ENCODE measurements at places on chromosomes 4 and X.

- DNase-seq = no peak
Measured at GRCh38 chr4:86822136-86822535, 27.0 kb downstream of the SLC10A6 start.

DNA sequence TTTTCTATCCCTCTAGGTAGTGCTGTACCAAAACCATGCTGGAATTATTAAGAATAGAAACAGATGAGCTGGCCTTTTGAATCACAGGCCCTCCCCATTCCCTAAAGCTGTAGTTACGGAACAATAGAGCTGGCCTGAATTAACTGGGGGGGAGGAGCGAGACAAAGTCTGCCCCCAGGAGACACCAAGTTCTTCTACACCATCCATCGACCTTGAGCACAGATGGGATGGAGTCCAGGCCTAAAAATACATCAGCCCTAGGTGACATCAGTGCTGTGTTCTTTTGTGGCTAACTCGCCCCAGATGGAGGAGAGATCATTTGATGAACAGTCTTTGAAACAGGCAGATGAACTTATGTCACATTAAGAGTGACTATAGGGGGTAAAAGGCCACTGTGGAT lies 49.6 kb downstream of the LHFPL1 start:
- DNase-seq = no peak

- peak; percentile 74 for DNase-seq
Measured at GRCh38 chr4:41216294-41217019, 2.1 kb upstream of the APBB2 start.

DNA sequence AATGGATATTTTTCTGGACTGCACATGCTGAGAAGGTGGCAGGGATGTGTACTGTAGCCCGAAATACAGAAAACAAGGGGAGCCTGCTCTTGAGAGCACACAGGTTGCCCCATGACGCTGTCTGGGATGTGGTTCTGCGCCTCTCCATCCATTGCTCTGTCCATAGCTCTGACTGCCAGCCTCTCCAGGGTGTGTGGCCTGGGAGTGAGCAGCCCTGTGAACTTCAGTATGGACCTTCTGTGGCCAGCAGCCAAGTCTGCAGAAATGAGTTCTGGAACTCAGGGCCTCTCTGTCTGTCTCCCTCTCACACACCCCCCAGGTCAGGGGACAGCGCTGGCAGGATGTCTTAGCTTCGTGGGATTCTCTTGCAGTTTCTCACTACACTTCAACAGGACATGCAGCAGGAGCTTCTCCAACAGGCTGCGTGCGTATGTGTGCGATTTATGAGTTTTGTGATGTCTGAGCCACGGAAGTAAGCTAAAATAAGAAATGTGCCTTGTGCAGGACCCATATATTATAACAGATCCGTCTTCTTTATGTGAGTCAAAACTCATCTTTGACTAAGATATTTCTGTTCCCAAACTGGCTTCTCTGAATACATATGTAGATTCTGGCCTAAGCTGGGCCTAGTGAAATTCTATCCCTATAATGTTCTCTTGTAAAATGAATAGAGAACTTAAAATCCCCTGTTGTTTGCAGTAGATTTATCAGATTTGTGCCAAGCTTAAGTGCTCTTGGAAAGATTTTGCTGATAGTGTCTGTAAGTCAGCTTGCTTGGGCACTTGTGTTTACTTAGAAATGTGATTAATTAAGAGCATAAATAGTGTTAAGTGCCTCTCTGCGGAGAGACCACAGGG lies 40.0 kb downstream of the PROM1 start:
- DNase-seq = peak; percentile 57

DNA sequence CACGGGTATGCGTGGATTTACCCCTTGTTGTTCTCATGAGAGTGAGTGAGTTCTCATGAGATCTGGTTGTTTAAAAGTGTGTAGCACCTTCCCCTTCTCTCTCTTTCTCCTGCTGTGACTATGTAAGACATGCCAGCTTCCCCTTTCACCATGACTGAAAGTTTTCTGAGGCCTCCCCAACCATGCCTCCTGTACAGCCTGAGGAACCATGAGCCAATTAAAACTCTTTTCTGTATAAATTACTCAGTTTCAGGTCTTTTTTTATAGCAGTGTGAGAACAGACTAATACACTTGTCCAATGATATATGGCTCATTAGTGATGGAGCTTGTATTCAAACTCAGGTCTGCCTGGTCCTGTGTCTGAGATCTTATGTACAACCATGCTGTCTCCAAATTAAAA lies 28.5 kb upstream of the RTL3 start:
- no peak for DNase-seq

- no peak for DNase-seq
Measured at GRCh38 chr4:6032249-6033244, 14.3 kb upstream of the C4orf50 start.

All from fibroblast of villous mesenchyme (primary cell).